ENCODE measurements at places on chromosomes 5 and 9.

DNA sequence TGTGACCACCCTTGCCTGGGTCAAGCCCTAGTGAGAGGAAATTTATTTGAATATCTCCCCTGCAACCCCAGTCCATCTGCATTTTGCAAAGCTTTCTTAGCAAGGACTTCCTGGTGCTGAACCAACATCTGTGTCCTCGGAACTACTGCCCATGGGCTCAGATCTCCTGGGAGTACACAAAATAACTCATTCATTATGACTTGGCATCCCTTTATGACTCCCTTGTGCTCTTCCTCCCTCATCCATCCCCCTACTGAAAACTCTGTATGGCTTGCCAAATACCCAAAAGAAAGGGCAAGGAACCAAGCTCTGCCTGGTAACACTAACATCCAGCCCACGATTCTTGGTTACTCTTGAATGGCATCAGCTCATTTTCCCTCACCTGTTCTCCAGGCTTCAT lies 368.5 kb downstream of the NTRK2 start:
- DNase-seq, result no peak

DNA sequence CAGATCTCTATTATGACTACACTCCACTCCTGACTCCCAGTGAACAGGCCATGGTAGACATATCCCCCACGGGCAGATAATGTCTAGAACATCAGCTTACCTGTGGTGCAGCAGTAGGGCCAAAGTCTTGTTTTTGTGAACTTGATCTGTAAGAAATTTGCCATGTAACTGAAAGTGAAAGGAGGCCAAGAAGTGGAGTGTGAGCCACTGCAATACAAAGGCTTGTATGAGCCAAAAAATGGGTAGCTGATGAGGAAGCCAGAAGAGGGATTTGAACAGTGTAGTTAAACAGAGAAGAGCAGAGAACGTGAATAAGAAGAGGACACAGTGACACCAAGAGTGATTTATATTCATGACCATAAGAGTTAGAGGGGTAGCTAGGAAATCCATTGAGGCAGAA lies 361.7 kb downstream of the DMRT2 start:
- DNase-seq, result no peak

GRCh38 chr5:16372493-16372892 lies 93.1 kb downstream of the ZNF622 start:
- DNase-seq, result no peak

- DNase-seq, result no peak
Observed at GRCh38 chr9:4886698-4887097, 94.0 kb downstream of the RCL1 start.

DNA sequence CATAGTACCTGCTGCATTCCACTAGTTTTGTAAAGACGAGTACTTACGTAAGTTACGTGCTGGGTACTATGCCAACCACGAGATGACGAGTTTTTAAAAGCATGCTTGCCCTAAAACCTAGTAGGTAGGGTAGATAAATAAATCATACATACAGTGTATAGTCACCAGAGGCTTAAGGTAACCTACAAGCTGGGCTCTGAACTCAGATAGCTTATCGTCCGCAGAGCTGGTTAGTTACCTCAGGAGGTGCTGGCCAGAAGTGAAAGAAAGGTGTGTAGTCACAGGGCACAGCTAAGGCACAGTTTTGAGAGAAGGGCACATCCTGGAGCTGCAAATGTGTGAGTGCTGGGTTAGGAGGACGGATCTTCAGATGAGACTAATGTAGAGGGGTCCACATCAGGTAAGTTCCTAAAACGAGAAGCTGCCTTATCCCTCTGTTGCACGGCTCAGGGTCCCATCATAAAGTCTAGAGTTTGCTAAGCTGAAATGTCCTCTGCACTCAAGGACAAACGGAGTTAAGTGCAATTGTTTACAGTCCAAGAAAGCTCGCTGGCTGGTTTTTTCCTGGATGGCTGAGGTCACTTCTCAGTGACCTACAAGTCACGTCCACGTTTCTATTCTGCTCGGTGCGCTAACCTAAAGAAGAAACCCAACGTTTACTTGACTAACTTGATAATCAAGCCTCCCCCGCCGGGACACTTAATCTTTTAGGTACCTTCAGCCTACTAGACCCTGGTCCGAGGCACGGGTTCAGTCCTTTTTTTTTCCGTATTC lies 1.1 kb upstream of the SNX24 start:
- no peak for DNase-seq

DNA sequence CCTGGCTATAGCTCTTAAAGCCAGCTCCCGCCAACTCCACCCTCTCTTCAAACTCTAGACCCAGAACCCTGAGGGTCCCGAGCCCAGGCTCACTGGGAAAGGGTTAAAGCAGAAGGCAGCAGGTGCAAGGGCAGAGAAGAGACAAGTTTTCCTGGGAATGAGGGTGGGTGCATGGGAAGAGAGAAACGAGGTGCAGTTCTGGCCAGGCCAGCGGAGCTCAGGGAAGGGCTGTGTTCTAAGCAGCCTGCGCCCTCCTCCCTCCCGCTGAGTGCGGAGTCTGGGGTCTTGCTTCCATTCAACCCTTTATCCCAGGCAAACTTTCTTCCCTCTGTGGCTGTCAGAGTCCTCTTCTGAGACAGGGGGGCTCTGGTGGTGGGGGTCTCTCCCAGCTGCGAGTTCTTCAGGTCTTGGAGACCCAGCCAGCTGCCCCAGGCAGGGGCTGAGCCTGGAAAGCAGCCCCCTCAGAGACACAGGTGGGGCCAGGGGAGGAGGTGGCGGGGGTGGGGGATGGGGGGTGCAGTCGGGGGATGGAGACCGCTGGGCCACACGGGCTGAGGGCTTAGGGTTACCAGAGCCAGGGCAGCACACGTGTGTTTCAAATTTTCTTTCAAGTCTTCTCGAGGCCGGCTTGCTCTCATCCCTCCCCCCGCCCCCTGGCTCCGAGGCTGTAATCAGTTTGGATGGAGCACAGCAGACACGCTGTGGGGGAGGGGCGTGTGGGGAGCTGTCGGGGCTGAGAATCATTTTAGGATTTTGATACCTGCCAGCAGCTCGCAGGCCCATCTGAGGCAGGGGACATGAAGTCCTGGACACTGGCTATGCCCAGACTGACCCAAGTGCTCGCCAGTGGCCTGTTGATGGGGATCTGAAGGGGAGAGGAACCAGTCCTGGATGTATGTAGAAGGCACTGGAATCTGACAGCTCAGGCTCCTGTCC lies 169.6 kb upstream of the SMIM23 start:
- no peak for DNase-seq

GRCh38 chr5:150599917-150600511 lies 40.4 kb upstream of the SYNPO start:
- DNase-seq, result peak; percentile 59

DNA sequence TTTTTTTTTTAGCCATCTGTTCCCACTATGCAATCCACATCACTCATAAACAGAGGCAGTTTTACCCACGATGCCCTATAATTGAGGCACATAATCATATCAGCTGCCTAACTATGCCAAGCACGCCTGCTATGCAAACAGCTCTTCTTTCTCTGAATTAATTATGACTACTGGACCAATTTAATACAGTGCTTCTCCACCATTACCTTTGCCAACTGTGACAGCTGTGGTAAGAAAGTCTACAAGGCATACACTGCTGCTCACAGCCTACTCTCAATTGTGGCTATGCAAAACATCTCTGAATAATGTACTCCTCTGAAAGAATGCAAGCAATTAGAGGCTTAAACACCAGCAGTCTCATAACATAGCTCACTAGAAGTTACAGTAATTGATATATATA lies 97.1 kb downstream of the DTWD2 start:
- peak; percentile 88 for DNase-seq

- no peak for DNase-seq
Observed at GRCh38 chr5:177474002-177474476, 605 bp upstream of the DBN1 start.

DNA sequence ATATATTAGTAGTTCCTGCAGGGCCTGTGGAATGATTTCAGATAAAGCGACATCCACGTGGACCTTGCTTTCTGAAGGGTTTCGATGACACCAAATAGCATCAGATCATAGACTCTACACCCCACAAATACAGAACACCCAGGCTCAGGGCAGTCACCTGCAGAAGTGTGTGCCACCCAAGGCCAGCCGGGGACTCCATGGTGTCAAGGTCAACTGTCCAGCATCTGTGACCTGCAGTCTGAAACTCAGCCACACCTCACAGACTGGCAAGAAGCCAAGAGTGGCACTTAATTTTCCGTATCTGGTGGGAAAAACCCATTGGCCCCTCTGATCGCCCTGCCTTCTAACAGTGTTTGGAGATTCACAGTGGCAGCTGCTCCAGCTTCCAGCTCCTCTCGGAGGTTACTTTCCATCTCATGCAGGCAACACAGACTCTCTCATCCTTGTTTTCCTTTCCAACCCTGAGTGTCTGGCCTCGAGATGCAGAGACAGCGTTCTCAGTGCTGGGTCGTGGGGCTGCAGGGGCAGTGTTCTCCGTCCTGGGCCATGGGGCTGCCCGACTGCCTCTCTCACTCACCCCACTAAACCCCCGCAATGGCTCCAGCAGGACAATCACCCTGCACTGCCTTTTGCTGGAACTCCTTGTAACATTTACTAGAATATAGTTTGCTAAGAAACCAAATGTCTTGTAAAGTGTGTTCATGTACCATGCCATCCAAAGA lies 221.9 kb downstream of the IRX2 start:
- no peak for DNase-seq

GRCh38 chr9:79763671-79764285 lies 192.0 kb downstream of the TLE4 start:
- DNase-seq, result no peak

GRCh38 chr5:54443270-54443669 lies 12.2 kb upstream of the HSPB3 start:
- DNase-seq, result peak; percentile 55

- no peak for DNase-seq
Observed at GRCh38 chr9:100427366-100428263, 672 bp downstream of the MSANTD3 start.

DNA sequence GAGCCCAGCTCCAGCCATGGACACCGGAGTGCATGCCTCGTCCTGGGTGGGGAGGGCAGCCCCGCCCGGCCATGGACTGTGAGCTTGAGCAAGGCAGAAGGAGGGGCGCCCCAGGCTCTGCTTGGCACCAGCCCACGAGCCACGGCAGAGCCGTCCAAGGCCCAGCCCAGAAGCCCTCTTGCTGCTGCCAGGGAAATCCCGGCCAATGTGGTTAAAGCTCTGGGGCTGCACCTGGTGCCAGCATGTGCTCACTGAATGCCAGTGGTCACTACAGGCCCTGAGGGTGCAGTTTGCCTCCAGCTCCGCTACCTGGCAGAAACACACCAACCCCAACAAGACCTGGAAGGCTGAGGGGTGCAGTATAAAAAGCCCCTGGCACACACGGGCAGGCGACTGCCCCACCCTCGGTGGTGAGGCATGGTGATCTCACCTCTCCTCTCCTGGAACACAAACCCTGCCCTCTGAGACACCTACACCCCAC lies 11.8 kb downstream of the BRD3 start:
- DNase-seq, result no peak

- DNase-seq, result no peak
Observed at GRCh38 chr5:177364159-177364962, 6.6 kb downstream of the RGS14 start.

DNA sequence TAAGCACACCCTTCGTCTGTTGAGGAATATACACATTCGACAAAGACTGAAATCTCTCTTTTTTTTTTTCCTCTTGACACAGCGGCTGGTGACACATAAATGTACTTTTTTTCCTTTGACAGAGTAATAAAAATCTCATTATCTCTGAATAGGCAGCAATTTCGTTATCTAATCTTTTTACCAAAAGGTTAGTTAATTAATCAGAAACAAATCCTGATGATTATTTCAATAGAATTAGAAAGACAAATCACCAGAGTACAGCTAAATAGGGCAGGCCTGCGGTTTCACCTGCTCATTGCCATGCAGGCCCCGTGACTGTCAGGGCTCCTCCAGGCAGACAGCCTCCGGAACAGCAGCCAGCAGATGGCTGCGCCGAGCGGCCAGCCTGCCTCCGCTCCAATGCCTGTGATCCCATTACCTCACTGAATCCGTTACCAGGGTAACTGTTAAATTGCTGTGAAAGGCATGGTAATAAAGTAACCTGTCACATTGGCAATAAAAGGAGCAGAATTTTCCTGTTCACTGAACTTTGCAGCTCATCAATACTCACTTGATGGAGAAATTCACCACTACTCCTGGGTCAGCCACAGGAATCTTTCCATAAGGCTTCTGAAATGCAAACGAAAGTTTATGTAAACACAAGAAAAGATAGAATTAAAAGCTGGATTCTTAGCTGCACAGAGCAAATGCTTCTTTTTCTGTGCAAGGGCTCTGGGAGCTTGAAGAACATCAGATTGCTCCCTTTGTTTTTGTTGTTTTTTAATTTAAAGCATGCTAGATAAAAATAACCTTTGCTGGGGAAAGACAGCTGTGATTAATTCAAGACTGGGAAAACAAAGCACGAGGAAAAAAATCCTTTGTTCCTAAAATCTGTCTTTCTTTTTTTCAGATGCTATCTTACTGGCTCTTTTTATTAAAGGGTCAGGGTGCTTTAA lies 666.4 kb upstream of the ZNF608 start:
- DNase-seq, result peak; percentile 96

DNA sequence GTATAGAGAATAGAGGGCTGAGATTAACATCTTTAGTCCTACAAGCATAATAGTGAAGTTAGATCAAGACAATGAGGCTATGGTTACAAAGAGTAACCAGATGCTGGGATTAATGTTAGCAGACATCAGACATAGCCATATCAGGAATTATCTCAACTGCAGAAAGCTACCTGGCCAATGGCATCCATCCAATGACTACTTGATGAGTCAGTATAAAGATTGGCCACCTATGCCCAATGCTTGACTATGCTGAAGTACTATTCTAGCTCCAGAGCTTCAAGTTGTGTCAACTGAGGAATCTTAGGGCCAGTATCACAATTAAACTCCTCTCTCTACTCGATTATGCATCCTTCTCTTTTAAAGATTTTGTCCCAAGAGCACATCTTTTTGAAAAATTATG lies 541.4 kb downstream of the PRELID2 start:
- no peak for DNase-seq

DNA sequence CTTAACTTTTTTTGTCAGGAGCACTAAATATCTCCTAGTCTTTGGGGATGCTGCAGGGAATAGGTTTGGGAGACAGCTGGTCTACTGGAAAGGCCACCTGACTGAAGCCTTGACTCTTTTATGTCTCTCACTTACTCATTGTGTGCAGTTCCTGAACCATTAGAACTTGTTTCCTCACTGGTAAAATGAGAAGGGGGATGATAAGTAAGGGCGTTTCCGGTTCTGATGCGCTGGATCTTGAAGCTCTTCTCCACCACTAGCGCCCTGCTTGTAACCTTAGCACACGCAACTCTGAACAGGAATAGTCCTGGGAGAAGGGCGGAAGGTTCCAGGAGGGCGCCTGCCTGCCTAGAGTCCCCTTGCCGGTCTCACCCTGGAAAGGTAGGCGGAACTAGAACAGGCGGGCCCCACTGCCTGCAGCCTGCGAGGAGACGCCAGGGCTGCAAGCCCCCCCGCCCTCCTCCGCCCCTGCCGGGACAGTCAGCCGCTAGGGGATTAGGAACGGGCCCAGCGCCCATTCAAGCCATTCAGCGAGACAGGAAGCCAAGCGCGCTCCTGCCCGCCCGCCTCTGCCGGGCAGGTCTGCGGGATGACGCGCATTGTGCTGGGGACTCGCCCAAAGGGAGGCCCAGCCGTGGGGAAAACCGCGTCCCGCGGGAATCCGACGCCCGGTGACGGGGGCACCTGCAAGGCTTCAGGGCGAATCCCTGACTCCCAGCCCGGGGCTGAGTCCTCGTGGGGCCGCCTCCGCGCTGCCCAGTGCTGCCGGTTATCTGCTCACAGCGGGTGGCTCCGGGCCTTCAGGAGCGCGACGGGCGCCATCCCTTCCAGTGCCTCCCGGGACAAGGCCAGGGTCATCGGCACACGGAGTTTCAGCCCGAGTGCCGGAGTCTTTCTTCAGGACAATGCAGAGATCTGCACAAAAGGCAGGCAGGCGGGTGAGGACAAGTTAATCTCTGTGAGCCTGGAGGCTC lies 44.0 kb upstream of the XPA start:
- no peak for DNase-seq

Data from NCI-H1694 (cell line).